ENCODE measurements at places on chromosomes 4 and X.

GRCh38 chr4:123922847-123923246, 526.3 kb downstream of the SPRY1 start:
- no peak for DNase-seq

GRCh38 chrX:63475200-63475599, 124.1 kb upstream of the SPIN4 start:
- no peak for DNase-seq

DNA sequence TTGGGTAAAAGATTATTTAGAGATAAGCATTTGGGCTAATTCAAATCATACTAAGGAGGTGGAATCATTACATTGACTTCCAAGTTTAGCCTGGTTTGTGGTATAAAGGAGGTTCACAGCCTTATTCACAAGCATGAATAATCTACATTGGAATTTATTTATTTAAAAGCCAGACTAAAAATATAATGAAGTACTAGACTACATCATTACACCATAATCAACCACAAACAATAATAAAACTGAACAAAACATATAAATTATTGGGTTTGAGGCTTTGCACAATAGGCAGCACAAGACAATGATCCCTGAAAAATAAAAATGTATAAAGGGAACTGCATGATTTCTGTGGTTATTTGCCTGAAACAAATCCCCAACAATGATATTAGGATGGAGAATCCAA, 314.0 kb downstream of the GBA3 start:
- no peak for DNase-seq

DNA sequence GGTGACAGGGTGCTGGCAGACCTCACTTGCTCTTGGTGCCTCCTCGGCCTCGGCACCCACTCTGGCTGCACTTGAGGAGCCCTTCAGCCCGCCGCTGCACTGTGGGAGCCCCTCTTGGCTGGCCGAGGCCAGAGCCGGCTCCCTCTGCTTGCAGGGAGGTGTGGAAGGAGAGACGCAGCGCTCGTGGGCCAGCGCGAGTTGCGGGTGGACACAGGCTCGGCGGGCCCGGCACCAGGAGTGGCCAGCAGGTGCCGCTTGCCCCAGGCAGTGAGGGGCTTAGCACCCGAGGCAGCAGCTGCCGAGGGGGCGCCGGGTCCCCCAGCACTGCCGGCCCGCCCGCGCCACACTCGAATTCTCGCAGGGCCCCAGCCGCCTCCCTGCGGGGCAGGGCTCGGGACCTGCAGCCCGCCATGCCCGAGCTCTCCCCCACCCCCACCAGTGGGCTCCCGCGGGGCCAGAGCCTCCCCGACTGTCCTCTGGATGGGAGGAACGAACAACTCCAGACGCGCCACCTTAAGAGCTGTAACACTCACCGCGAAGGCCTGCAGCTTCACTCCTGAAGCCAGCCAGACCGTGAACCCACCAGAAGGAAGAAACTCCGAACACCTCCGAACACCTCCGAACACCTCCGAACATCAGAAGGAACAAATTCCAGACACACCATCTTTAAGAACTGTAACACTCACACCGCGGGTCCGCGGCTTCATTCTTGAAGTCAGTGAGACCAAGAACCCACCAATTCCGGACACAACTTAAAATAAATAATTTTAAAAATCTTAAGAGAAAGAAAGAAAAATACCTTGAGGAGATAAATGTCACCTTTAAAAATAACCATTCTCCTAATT, 311.1 kb upstream of the SLC7A11 start:
- no peak for DNase-seq

DNA sequence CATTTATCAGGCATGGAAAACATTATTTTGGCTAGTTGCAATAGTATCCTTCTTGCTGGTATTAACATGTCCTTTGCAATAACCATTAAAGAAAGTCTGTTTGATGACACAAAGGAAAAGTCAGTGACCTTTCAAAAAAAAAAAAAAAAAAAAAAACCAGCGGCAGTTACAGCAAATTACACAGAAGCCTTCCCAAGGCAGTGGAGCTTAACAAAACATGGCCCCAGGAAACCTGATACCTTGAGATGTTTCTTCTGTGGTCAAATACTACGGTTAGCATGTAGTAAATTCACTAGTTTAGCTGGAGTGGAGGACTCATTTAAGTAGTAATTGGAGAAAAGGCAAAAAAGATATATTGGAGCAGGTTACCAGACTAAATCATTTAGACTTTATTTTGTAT, 359.1 kb downstream of the DACH2 start:
- no peak for DNase-seq

DNA sequence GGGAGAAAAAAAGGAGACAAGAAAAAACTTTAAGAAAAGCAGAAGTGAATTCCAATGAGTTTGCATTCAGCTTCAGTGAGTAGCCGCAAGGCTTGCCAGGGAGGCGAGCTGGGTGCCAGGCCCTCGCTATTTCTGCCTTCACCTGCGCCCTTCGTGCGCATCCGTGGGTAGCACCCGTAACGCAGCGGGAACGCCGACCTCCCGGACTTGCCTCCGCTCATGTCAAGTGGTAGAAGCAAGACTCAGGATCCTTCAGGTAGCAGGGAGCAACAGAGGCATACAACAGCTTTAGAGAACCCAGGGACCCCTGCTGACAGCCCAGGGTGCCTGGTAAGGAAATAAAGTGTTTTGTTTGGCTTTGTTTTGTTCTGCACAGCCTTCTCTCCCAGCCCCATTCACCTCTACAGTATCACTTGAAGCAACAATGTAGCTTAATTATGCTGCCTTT, 140.0 kb upstream of the BCOR start:
- no peak for DNase-seq
